Small intestine (tissue), 16 donors: ENCODE measurements at places on chromosomes 11 and 22. TPM values are rescaled to one million over a fixed set of nuclear protein-coding genes. Genes with fewer than 3 reads are reported as not detected.

ZNRD2 gene
- polyA plus RNA-seq, result 31.7 TPM

NRXN2 gene
- 8.9 TPM for polyA plus RNA-seq

RFPL3 gene
- polyA plus RNA-seq, result not detected

IGLL1 gene
- 1.3 TPM for polyA plus RNA-seq

MAPK8IP1 gene
- 1.3 TPM for polyA plus RNA-seq

EXPH5 gene
- polyA plus RNA-seq, result 0.94 TPM

OR8A1 gene
- not detected for polyA plus RNA-seq

INS gene
- 1.1 TPM for polyA plus RNA-seq
